Activated CD8-positive, alpha-beta memory T cell treated with anti-CD3 and anti-CD28 coated beads, Interleukin-2, amount 10 ng/mL, durations not matched to agents 7 days and 5 days (primary cell): ENCODE measurements at places on chromosomes 11 and 22.

DNA sequence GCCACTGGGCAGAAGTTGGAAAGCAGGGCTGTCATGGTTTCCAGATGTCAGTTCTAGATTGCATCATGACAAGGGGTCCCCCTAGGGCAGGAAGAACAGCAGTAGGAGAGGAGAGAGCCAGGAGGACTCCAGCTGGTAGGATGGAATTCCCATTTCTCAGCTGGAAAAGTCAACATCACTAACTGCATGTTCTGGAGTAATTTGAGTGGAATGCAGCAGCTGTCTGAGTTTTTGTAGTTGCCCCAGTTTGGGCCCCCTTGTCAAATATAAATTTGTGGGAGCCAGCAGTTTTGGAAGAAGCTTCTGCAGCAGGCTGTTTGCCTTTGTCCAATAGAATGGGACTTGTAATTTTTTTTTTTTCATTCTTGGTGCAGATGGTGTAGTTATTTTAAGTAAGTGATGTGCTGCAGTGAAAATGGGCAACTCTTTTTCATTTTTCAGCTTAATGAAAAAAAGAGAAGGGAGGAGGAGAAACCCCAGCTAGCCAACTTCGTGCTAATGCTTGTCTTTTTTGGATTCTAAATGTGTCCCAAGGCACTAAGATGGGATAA, 86.9 kb downstream of the LDLRAD3 start:
- DNase-seq, result no peak
- no peaks in the 10 kb centered on the region for H3K36me3 ChIP-seq
- H3K4me3 ChIP-seq, result no peak overlapping the region
- no peak overlapping the region for H3K27ac ChIP-seq

GRCh38 chr11:76770642-76771445, 12.3 kb upstream of the TSKU start:
- no peaks in the 10 kb centered on the region for H3K36me3 ChIP-seq
- DNase-seq, result peak; percentile 52
- H3K27ac ChIP-seq, result peak overlapping the region; percentile 71
- peaks cover 5% of the 10 kb centered on the region for H3K27me3 ChIP-seq

GRCh38 chr11:126282736-126283591, at the start of gene TIRAP:
TSS of gene TIRAP (plus strand) at chr11:126283093. CDS start at chr11:126290895, 7,802 bp downstream.
- peak within 1 kb of the TSS; percentile 98 for H3K27ac ChIP-seq
- peaks cover 6% of the 10 kb centered on the region for H3K36me3 ChIP-seq
- peak within 1 kb of the TSS; percentile 98 for H3K4me3 ChIP-seq
- DNase-seq, result peak; percentile 77

GRCh38 chr11:34105957-34106504, 602 bp downstream of the NAT10 start:
- peak overlapping the region; percentile 98 for H3K27ac ChIP-seq
- H3K36me3 ChIP-seq, result peaks cover 26% of the 10 kb centered on the region
- H3K4me3 ChIP-seq, result peak overlapping the region; percentile 85
- no peak for DNase-seq
- H3K27me3 ChIP-seq, result no peaks in the 10 kb centered on the region

GRCh38 chr11:20022363-20023081, 137.8 kb downstream of the DBX1 start:
- peaks cover 3% of the 10 kb centered on the region for H3K27me3 ChIP-seq
- H3K36me3 ChIP-seq, result no peaks in the 10 kb centered on the region
- no peak overlapping the region for H3K27ac ChIP-seq
- DNase-seq, result no peak
- no peaks in the 10 kb centered on the region for H3K4me1 ChIP-seq

DNA sequence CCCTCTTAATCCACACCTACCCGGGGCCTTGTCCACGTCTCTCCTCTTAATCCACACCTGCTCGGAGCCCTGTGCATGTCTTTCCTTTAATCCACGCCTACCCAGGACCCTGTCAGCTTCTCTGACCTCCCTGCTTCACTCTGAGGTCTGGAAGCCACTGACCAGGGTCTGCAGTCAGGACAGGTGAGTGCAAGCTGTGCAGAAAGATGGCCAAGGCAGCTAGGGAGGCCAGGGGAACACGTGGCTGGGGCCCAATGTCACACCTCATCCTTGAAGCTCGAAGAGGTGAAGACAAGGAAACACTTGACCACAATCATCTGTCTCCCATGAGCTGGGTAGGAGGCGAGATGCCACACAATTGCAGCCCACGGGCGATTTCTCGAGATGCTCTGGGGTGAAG, 1516.9 kb downstream of the BRD1 start:
- H3K27me3 ChIP-seq, result no peaks in the 10 kb centered on the region
- DNase-seq, result no peak
- no peaks in the 10 kb centered on the region for H3K36me3 ChIP-seq
- H3K4me1 ChIP-seq, result no peaks in the 10 kb centered on the region
- no peak overlapping the region for H3K4me3 ChIP-seq
- no peak overlapping the region for H3K27ac ChIP-seq

DNA sequence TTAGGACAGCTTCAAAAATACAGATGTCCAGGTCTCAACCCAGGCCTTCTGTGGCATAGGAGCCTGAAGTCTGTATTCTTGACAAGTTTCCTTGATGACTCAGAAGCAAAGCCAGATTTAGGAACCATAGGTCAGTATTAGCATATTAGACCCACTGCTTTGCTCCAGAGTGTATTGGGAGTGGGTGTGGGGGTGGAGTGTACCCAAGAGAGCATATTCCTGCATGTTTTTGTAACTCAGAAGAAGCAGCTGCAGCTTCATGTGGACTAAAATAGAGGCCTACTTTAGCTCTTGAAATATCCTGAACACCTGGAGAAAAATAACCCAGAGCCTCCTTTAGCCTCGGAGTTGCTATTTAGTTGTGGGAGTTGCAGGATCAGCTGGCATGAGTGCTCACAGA, 106.7 kb downstream of the CCDC81 start:
- no peak for DNase-seq
- H3K4me3 ChIP-seq, result no peak overlapping the region
- H3K27ac ChIP-seq, result no peak overlapping the region
- H3K4me1 ChIP-seq, result peaks cover 5% of the 10 kb centered on the region

GRCh38 chr11:72039856-72040401, 40.4 kb downstream of the NUMA1 start:
- peaks cover 21% of the 10 kb centered on the region for H3K36me3 ChIP-seq
- H3K27ac ChIP-seq, result no peak overlapping the region
- no peak for DNase-seq
- H3K27me3 ChIP-seq, result no peaks in the 10 kb centered on the region
- peaks cover 11% of the 10 kb centered on the region for H3K4me1 ChIP-seq
- no peak overlapping the region for H3K4me3 ChIP-seq

DNA sequence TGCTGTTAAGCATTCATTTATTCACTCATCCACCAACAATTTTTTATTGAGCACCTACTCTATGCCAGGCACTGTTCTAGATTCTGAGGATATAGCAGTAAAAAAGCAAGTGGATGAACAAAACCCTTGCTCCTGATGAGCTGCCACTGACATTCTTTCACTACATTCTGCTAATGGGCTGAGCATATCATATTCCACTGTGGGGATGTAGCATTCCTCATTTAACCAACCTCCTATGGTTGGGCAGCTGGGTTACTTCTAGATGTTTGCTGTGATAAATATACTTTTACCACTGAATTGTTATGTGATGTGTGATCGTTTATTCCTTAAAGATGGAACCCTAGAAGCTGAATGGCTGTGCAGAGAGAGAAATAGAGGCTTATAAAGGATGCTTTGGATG, 176.9 kb downstream of the MN1 start:
- DNase-seq, result no peak
- H3K36me3 ChIP-seq, result no peaks in the 10 kb centered on the region
- H3K4me1 ChIP-seq, result no peaks in the 10 kb centered on the region
- H3K27me3 ChIP-seq, result no peaks in the 10 kb centered on the region
- H3K4me3 ChIP-seq, result no peak overlapping the region

DNA sequence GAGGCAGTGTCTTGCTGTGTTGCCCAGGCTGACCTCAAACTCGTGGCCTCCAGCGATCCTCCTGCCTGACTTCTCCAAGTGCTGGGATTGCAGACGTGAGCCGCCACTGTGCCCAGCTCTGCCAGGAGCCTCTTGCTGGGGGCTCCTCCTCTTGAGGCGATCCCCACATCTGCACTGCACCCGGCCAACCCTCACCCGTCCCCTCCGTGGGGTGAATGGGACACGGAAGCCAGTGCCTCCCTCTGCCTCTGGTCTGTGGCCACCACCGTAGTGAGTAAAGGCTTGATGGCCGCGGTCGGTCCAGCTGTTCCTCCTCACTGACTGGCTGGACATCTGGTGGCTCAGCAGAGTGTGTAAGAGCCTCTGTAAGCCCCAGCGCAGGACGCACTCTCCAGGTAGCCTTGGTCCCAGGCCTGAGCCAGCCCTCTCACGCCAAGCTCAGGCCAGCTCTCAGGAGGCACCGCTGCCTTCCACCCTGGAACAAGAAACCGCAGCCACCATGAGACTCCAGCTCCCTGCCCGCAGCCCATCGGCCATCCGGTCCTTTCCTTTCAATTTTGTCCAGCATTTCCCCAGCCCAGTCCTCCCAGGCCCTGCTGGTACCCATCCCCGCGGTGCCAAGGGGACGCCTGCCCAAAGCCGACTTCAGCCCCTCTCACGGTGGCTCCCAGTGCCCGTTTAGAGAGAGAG, 100.3 kb downstream of the BRD1 start:
- H3K4me3 ChIP-seq, result no peak overlapping the region
- H3K4me1 ChIP-seq, result peaks cover 3% of the 10 kb centered on the region
- H3K36me3 ChIP-seq, result no peaks in the 10 kb centered on the region
- DNase-seq, result peak; percentile 34
- H3K27ac ChIP-seq, result no peak overlapping the region

- H3K4me3 ChIP-seq, result no peak overlapping the region
- H3K36me3 ChIP-seq, result no peaks in the 10 kb centered on the region
- no peaks in the 10 kb centered on the region for H3K27me3 ChIP-seq
- H3K4me1 ChIP-seq, result peaks cover 3% of the 10 kb centered on the region
Measured at GRCh38 chr11:12280199-12280837, 97.1 kb upstream of the PARVA start.

GRCh38 chr22:40240686-40241085, 63.0 kb downstream of the TNRC6B start:
- H3K27me3 ChIP-seq, result no peaks in the 10 kb centered on the region
- DNase-seq, result no peak
- H3K4me3 ChIP-seq, result no peak overlapping the region
- peaks cover 13% of the 10 kb centered on the region for H3K36me3 ChIP-seq
- peaks cover 75% of the 10 kb centered on the region for H3K4me1 ChIP-seq

DNA sequence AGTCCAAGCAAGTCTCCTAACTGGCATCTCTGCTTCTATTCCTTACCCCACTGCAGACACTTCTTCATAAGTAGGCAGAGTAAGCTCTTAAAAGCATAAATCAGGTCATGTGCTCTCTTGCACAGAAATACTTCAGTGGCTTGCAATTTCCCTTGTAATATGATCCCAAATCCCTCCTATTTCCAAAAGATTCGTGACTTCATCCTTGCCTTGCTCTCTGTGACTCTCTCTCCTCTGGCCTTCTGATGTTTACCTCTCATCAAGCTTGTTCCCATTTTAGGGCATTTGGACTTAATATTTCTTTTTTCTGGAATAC, 37.4 kb upstream of the NCR3LG1 start:
- H3K4me1 ChIP-seq, result no peaks in the 10 kb centered on the region
- H3K4me3 ChIP-seq, result no peak overlapping the region
- DNase-seq, result no peak
- no peaks in the 10 kb centered on the region for H3K27me3 ChIP-seq
- peaks cover 30% of the 10 kb centered on the region for H3K36me3 ChIP-seq

DNA sequence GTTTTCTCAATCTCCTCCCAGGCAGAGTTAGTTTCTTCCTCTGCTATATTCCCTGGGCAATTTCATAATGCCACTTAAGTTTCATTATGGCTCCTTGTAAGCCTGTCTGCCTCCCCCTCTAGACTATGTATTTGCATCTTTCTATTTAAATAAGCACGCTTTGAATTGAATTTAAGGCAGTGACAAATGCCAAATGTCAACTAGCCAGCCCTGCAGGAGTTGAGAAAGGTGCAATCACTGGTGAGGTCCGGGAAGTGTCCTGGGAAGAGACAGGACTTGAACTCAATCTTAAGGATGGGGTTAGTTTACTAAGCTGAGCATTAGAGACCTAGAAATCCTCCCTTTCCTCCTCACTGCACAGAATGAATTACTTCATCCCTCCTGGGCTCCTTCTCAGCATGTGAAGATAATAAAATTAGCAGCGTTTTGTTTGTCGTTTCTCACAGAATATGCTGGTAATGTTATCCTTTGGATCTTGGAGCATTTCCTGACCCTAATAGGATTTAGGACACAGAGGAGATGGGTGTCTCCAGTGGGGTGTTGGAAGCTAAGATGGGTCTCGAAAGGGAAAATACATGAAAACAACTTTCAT, 1.6 kb downstream of the TCP11L1 start:
- peaks cover 5% of the 10 kb centered on the region for H3K27me3 ChIP-seq
- peaks cover 22% of the 10 kb centered on the region for H3K36me3 ChIP-seq
- peak overlapping the region; percentile 90 for H3K4me3 ChIP-seq
- H3K27ac ChIP-seq, result peak overlapping the region; percentile 93
- peaks cover 30% of the 10 kb centered on the region for H3K4me1 ChIP-seq

- no peaks in the 10 kb centered on the region for H3K36me3 ChIP-seq
- no peak for DNase-seq
- H3K4me1 ChIP-seq, result no peaks in the 10 kb centered on the region
Measured at GRCh38 chr11:45051621-45052020, 94.8 kb upstream of the PRDM11 start.

DNA sequence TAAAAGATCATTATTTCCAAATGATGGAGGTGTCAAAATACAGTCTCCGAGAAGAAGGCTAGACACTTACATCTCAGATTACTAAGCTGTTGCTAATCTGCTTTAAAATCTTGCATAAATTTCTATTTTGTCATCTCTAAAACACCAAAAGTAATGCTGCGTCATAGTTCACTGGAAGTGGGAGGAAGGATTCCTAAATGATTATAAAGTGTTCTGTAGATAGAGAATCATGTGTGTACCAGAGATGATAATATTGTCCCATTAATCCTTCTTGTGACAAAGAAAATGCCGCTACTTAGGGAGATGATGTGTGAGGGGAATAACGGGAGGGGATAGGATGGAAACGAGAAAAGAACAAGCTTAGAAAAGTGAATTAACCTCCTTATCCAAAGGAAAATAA, 268.6 kb downstream of the JRKL start:
- H3K4me1 ChIP-seq, result no peaks in the 10 kb centered on the region
